Activated CD8-positive, alpha-beta memory T cell treated with anti-CD3 and anti-CD28 coated beads for 24 hours (primary cell): ENCODE measurements at places on chromosomes 16 and 17.

DNA sequence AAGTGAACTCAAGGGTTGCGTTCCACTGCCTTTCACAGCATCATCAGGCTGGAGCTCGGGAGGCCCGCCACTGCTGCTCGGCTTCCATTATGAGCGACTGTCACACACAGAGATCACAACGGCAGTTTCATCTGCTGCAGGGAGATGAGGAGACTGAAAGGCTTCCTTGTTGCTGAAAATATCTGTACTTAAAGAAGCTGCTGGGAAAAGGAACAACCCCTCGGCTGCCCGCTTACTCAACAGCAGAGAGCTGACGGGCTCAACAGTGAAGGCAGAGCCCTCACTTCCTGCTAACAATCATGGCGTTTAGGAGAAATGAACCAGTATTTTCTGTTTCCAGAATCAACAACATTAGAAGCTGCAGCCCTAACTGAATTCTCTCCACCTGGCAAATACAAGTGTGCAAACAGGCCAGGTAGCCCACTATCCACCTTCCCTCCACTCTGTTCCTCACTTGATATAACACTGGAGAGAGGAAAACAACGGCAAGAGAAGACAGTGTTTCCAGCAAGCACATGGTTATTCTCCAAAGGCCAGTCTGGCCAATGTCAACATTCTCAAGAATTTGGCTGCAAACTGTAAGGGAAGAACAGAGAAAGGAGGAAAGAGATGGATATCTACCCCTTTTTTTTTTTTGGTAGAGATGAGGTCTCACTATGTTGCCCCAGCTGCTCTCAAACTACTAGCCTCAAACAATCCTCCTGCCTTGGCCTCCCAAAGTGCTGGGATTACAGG lies 33.7 kb downstream of the MBTPS1 start:
- no peak for DNase-seq

GRCh38 chr17:10623737-10624338 lies 33.3 kb downstream of the MYH3 start:
- no peak for DNase-seq

GRCh38 chr17:37706446-37706845 lies 38.4 kb downstream of the HNF1B start:
- DNase-seq: no peak

GRCh38 chr17:18224053-18224386 lies 1.4 kb upstream of the LLGL1 start:
- no peak for DNase-seq

DNA sequence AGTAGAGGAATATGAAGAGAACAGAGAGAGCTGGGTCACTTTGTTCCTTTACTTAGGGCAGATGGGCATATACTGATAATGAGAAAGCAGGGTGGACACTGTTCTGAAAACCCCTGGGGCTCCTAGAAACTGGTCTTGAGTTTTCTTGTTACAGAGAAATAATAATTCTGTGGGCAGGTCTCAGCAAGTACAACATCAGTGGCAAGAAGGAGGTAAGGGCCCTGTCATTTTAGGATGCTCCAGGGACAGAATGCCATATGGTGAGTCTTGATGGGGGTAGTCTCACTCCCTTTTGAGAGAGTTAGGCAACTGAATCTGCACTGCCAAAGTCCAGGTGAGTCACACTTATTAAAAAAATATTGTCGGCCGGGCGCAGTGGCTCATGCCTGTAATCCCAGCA lies 102.3 kb downstream of the KCNJ2 start:
- DNase-seq: no peak

DNA sequence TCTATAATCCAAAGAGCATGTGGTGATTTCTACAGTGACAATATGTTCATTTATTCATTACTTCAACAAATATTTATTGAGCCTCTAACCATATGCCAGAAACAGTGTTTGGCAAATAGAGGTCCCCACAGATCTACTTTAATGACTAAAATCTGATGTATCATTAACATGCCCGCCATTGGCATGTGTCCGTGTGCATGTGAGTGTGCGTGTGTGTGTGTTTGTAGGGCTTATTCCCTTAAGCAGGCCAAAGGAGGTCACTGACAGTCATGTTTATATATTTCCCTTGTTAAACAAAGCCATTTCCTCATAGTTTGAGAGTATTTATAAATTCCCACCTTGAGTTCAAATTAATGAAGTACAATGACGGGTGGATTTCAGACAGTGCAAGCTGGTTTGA lies 174.4 kb upstream of the IRX6 start:
- DNase-seq: no peak

GRCh38 chr16:11909653-11910545 lies 5.9 kb downstream of the GSPT1 start:
- no peak for DNase-seq

- no peak for DNase-seq
Observed at GRCh38 chr17:61444831-61445230, 7.4 kb upstream of the TBX4 start.

GRCh38 chr16:81238296-81239011 lies at the start of gene BCO1:
Gene BCO1 (plus strand): TSS chr16:81238689. CDS start chr16:81238909, 220 bp downstream.
- DNase-seq: no peak

- no peak for DNase-seq
Observed at GRCh38 chr16:55021595-55022475, 91.2 kb downstream of the IRX5 start.

DNA sequence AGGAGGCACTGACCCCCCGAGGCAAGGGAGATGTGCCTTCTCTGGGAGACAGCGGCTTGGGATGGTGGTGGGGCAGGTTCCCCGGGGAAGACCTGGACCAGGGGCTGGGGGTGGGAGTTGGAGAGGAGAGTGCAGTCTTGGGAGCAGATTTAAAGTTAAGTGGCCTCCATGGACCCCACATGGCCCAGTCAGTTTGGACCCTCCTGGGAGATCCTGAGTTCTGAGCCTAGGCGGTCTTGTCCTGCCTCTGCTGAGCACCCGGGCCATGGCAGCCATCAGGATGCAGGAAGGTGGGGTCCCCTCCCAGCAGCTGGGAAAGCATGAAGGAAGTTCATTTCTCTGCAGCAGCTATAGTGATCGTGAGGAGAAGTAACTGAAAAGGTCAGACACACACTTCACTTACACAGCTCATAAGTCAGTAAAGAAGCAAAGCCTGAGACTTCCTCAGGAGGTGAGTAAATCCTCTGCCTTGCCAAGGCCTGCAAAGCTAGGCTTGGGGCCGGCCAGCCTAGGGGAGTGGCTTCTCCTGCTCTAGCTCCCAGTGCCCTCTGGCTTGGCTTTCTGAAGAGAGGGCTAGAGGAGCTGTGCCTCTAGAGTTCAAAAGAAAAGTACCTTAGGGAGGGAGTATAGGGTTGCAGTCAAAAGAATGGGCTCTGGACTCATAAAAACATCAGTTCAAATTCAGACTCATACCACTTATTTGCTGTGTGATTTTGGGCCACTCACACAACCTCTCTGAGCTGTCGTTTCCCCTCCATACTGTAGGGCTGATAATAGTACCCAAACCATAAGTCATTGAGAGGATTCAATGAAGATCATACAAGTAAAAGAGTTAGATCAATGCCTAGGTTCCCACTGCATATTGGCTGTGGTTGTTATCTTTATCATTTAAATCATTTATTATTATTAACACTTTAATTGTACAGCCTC lies 31.0 kb upstream of the C16orf78 start:
- peak; percentile 28 for DNase-seq

GRCh38 chr17:53844491-53845107 lies 21.9 kb downstream of the KIF2B start:
- DNase-seq: no peak

DNA sequence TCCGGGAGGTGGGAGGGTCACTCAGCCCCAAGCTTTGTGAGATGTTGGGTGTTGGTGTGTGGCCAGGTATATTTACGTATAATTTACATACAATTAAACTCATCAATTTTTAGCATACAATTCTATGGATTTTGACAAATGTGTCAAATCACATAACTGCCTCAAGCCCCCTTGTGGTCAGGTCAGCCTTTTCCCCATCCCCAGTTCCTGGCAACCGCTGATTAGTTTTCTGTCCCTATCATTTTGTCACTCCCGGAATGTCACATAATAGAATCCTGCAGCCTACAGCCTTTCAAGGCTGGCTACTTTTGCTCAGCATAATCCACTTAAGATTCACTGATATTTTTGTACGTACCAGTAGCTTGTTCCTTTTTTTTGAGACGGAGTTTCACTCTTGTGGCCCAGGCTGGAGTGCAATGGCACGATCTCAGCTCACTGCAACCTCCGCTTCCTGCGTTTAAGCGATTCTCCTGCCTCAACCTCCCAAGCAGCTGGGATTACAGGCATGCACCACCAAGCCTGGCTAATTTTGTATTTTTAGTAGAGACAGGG lies 19.3 kb upstream of the RAI1 start:
- DNase-seq: no peak

DNA sequence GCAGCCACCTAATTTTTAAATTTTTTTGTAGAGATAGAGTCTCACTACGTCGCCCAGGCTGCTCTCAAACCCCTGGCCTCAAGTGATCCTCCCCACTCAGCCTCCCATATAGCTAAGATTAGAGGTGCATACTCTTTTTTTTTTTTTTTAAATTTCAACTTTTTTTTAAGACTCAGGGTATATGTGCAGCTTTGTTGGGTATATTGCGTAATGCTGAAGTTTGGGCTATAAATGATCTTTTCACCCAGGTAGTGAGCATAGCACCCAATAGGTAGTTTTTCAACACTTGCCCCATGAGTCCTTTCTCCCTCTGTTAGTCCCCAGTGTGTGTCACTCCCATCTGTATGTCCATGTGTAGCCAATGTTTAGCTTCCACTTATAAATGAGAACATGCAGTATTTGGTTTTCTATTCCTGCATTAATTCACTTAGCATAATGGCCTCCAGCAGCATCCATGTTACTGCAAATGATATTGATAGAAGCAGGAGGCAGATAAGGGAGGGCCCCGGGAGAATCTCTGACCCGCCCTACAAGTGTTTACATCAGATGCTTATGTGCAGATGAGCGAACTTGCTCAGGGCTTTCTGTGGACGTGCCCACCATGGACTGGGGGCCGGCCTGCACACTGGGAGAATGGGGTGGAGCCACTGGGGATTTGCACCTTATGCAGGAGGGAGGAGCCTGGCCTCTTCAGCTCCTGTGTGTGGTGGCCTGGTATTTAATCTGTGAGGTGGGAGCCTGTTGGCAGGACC lies 110.3 kb upstream of the ZKSCAN2 start:
- DNase-seq: no peak

DNA sequence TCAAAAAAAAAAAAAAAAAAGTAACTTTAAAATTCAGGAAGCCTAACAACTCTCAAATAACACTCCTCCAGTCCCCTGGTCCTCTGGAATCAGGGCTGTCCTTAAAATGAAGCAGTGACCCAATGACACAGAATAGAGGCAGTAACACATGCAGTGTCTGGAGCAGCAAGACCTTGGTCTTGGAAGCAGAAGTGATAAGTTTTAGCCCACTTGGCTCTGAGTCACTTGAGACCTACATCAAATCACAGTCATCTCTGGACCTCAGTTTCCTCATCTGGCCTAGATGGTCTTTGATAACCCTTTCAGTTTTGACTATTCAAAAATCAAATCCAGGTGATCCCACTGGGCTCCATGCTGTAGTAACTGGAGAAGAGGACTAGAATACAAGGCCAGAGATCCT lies 39.0 kb downstream of the LYRM1 start:
- DNase-seq: no peak

DNA sequence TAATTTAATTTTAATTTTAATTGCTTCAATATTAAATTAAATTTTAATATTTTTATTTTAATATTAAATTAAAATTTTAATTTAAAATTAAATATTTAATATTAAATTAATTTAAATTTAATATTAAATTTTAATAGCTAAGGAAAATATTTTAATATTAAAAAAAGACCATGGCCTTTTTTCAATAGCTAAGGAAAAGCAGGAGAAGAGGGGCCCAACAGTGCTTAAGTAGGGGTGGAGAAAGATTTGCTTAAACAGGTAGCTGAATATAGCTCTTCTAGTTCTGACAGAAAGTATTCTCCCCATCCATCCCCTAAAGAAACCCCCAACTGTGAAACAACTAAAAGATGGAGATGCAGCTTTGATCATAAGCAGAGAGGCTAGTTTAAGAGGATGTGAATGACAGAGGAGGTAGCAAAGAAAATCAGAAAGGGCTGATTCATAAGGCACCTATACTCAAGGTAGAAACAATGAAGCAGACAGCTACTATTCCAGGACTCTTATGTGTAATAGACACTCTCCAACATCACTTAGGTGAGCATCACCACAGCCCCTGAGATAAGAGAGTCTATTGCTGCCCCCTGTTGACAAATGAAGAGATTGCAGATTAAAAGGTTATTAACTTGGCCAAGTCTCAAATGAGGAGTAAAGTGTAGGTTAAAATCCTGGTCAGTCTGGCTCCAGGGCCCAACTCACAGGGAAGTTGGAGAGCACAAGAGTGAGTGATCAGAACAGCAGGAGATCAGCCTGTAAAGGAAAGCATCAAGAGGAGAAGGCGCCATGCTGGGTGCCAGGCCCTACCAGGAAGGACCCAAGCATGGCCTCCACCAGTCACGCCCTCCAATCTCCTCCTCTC lies 7.8 kb upstream of the RNASEK start:
- DNase-seq: peak; percentile 68

DNA sequence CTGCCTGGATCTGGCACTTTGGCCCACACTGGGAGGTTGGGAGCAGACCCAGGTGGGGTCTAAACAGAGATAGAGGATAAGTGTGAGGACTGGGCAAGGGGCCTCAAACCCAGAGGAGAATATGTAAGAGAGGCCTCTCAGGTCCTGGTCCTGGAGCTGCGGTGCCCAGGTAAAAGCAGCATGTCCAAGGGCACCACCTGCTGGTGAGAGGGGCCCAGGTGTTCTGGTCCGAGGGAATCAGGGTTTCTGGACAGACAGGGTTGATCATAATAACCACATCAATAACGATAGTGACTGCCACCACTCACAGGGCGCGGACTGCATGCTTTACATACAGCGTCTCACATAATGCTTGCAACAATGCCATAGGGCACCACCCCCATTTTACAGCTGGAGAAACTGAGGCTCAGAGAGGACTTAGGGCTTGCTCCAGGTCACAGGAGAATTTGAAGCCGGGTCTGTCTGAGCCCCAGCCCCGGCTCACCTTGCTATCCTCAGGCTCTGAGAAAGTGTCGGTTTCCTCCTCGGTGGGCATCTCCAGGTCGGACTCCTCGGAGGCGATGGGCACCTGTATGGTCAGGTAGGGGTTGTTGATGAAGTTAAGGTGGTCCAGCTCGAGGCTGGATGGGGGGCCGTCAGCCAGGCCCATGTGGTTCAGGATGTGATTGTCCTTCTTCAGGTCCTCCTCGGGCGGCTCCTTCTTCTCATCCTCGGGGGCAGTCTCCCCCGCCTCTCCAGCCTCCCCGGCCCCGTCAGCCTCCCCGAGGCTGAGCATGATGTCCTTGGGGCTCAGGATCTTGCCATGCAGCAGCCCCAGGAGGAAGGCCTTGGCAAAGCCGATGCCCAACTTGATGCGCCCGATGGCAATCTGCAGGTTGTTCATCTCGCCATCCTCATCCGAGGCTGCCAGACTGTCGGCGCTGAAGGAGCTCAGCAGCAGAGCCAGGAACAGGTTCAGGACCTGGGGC lies 19.1 kb upstream of the CD79B start:
- no peak for DNase-seq

DNA sequence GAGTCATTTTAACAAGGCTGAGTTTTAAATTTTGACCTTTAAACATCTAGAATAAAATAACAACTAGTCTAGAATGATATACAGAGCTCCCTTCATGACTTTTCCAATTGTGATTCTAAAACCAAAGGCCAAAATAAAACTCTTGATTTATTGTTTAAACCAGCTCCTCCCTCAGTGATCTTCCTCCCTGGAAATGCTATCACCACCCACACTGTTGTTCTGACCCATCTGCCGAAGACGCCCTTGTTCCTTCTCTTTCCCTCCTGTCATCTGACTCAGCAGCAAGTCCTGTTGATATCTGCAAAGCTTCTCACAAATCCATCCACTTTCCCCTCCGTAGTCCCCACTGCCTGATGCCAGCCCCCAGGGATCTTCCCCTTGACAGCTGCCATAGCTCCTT lies 231.6 kb upstream of the DYNLRB2 start:
- no peak for DNase-seq
